ENCODE measurements at places on chromosomes 11 and 22.
A peak's percentile ranks its signal among the peaks of the same experiment; 100 is the strongest.

DNA sequence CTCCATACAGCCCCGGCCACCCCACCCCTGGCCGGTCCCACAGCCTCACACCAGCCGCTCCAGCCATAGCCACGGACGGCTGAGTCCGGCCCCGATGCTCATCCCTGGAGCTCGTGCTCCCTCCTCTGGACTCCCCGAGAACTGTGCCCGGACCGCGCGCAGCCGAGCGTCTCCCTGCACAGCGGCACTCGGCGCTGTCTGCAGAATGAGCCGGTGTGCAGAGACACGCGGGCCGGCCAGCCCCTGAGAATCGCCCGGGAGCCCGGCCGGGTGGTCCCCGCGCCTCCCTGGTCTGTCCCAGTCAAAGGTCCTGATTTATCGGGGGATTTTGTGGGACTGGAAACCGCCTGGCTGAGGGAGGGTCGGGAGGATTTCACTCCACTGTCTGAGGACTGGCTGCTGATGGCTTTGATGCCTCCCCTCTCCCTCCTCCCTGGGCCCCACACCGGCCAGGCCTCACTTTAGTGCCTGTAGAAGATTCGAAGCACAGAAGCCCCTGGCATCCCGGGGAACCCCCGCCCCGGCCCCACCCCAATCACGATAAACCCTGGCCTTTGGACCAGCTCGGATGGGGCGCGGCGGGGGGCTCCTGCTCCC is 102.7 kb downstream of the BRD1 start:
- DNase-seq, result peak; percentile 64

GRCh38 chr11:71223081-71223405 is 29.3 kb downstream of the SHANK2 start:
- DNase-seq, result no peak

DNA sequence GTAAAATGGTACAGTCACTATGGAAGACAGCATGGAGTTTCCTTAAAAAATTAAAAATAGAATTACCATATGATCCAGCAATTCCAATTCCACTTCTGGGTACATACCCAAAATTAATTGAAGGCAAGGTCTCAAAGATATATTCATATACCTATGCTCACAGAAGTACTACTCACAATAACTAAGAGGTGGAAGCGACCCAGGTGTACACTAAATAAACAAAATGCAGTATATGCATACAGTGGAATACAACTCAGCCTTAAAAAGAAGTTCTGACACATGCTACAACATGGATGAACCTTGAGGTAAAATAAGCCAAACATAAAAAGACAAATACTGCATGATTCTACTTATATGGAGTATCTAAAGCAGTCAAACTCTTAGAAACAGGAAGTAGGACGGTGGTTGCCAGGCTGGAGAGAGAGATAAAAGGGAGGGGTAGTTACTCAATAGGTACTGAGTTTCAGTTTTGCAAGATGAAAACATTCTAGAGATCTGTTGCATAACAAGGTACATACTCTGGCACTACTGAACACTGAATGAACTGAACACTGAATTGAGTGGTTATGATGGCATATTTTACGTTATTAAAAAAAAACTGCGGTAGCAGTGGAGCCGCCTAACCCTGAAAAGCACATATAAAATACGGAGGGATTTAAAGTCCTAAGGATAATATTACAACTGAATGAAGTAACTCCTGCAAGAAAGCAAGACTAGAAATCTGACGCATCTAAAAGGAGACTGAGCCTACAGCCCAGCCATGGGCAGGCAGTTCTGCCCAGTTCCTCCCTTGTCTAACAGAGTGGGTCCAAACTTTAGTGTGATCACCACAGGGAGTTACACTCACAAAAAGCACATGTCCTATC is 12.8 kb downstream of the DGCR2 start:
- no peak for DNase-seq

- DNase-seq, result no peak
These were observed 45.0 kb downstream of the DLG2 start for GRCh38 chr11:85582111-85582510.

- DNase-seq, result no peak
These were observed 745.9 kb upstream of the TENM4 start for GRCh38 chr11:80186692-80187091.

GRCh38 chr11:16796311-16796710 is 57.9 kb downstream of the C11orf58 start:
- DNase-seq, result no peak

GRCh38 chr11:128628325-128628673 is 40.9 kb upstream of the ETS1 start:
- DNase-seq, result no peak

GRCh38 chr22:27283714-27284113 is 517.8 kb downstream of the MN1 start:
- no peak for DNase-seq

DNA sequence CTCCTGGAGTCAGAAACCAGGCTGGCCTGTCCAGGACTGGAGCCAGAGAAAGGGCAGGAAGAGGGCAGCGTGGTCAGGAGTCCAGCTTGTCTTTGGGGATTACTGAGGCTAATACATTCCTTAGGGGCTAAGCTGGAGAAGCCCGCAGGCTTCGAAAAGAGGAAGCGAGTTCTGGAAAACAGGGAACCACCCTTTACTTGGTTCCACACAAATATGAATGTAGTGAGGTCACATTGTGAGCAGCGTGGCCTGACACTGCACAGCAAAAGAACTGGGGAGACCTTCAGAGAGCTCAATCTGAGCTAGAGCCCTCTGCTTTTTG is 132.3 kb downstream of the CEP164 start:
- DNase-seq, result no peak

- no peak for DNase-seq
These were observed 1635.2 kb downstream of the FAM181B start for GRCh38 chr11:81098471-81098870.

GRCh38 chr22:29625090-29625825 is 21.8 kb downstream of the NF2 start:
- no peak for DNase-seq

- DNase-seq, result no peak
These were observed 128.8 kb downstream of the ST3GAL4 start for GRCh38 chr11:126484266-126484665.

GRCh38 chr11:76632492-76632891 is 38.1 kb downstream of the LRRC32 start:
- no peak for DNase-seq

GRCh38 chr11:69299572-69299971 is 5.6 kb downstream of the MYEOV start:
- DNase-seq, result no peak

- no peak for DNase-seq
These were observed 7.4 kb downstream of the C1QTNF6 start for GRCh38 chr22:37180531-37181231.

- no peak for DNase-seq
These were observed 25.9 kb upstream of the POU2AF3 start for GRCh38 chr11:111272420-111272819.

GRCh38 chr11:83656796-83657330 is 370.7 kb upstream of the CCDC90B start:
- DNase-seq, result no peak

- DNase-seq, result no peak
These were observed 75.4 kb downstream of the CCDC81 start for GRCh38 chr11:86449993-86450629.

DNA sequence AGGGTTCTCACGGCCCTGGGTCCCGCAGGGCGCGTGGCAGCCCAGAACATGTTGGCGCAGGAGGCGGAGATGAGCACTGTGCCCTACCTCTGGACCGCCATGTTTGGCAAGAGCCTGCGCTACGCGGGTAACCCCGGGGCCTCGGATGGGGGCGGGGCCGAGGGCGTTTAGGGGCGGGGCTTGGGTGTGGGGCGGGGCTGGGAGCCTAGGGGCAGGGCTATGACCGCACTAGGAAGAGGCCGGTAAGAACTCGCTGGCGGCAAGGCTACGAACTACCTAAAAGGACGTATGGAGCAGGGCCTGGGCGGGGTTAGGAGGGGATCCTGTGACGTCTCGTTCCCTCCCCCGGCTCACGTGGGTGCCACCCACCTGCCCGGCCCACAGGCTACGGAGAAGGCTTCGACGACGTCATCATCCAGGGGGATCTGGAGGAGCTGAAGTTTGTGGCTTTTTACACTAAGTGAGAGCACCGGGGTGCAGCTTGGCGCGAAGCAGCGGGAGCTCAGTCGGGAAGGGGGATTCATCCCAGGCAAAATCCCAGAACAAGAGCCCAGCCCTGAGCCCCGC is 2.8 kb upstream of the LZTR1 start:
- DNase-seq, result peak; percentile 57

DNA sequence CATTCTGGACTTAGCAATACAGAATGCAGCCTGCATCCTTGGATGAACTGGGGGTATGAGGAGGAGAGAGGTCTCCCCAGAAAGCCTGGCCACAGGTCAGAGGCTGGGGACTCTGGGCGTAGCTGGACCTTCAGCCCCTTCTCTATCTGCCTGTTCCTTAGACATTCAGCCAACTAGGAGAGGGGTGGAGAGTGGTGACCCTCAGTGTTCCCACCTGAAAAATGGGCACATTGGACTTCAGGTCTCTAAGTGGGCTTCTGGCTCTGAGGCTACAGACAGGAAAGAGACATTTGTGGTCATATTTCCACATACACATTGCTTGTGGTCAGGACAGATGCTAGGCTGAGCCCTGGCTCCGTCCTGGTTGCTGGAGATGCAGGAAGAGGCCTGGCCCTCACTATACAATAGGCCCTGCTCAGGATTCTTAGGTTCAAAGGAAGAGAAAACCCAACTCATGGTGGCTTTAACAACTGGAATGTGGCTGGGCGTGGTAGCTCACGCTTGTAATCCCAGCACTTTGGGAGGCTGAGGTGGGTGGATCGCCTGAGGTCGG is 30.1 kb upstream of the CBX7 start:
- DNase-seq, result no peak

DNA sequence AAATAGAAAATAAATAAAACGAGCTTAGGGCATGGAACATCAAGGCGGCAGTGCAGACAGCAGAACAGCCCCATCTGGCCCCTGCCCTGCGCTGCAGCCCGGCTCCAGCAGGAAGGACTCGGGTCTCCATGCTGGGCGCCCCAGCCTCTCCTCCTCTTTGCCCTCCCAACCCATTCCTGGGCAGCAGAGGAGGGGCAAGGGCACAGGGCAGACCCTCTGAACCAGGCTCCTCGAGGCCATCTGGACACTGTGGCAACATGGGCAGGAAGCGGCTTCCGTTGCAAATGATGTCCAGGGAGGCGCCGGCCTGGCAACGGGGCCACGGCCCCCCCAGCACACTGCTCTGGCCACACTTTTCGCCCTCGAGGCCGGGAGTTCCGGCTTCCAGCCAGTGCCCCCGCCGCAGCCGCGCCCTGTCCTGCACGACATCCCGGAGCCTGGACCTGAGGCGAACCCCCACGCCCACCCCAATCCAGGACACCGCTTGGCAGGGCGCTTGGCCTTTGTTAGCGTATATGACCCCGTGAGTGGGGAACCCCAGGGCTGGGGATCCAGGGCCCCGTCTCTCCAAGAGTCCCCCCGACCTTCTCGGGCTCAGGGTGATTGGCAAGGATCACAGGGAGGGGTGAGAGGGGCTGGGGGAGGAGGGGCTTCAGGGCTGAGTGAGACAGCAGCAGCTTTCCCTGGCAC is 192.1 kb downstream of the IGLL1 start:
- DNase-seq, result no peak

- DNase-seq, result no peak
These were observed 53.9 kb downstream of the NCAM1 start for GRCh38 chr11:113015098-113015455.

DNA sequence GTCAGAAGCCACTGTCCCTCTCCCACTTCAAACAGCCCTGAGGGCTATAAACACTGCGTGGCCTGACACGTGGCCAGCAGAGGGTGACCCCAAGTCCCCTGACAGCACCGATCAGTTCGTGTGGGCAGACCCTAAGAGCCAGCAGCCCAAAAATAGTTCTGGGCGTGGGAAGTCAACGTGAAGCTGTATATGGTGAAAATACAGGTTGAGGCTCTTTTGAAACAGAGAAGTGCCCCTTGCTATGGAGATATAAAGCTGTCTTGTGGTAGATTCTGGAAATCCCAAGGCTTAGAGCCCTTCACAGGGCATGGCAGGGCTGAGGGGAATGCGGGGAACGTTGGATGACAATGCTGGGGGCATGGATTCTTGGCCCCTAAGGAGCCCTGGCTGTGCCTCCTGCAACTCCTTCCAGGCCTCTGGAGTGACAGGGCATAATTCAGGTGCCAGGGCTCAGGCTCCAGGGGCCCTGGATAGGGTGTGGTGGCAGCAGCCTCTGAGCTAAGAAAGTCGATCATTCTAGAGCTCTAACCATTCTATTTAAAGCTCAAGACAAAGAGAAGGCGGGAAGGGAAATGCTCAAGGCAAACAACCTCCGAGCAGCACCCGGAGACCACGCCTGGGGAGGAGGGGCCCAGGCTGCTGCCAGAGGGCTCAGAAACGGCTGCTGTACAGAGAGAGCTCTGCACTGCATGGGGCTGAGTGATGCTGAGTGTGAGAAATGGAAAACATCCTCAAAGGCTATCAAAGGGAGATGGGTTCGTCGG is 60.4 kb upstream of the CD5 start:
- peak; percentile 75 for DNase-seq

DNA sequence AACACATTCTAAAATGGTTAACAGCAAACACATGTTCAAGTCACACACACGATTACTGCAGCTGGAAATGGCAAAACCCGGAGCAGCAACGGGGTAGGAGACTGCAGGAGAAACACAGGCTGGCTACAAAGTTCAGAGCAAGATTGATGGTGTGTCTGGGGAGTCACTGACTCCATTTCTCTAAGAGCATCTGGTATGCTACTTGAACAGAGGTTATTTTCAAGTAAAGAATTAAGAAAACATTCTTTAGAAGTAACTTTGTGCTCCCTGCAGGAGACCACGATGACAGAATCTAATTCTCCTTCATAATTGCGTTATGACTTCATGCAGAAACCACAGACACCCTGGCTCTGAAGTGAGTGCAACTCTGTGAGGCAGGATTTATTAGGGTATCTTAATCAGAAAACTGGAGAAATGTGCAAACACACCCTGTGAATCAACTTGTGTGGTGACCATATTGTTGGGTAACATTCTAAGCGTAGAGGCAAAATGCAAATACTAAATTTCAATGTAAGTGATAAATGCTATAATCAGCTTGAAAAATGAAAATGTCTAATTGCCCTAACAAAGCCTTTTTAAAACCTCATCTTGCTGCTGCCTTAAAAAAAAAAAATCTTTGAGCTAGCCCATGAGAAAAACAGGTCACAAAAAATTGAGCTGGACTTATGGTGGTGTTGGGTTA is 303.0 kb downstream of the CADM1 start:
- no peak for DNase-seq

GRCh38 chr11:93936460-93936859 is 84.7 kb upstream of the HEPHL1 start:
- DNase-seq, result no peak

DNA sequence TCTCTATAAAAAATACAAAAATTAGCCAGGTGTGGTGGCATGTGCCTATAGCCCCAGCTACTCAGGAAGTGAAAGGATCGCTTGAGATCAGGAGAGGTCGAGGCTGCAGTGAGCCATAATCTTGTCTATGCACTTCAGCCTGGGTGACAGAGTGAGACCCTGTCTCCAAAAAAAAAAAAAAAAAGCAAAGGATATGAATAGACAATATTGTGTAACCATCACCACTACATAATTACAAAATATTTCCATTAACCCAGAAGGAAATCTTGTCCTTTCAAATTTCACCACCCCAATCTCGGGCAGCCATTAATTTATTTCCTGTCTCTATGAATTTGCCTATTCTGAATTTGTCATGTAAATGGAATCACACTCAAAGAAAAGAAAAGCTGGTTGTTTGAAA is 21.2 kb downstream of the RSF1 start:
- no peak for DNase-seq

GRCh38 chr11:47413351-47413750 is 5.0 kb downstream of the SLC39A13 start:
- no peak for DNase-seq

Data from activated T-cell treated with anti-CD3 and anti-CD28 coated beads for 24 hours (primary cell).